ENCODE measurements at places on chromosomes 7 and 10. TPM values are rescaled to one million over a fixed set of nuclear protein-coding genes. Genes with fewer than 3 reads are reported as not detected.

- no peak overlapping the region for H3K4me3 ChIP-seq
- H3K27me3 ChIP-seq = no peaks in the 10 kb centered on the region
- DNase-seq = no peak
- no peaks in the 10 kb centered on the region for H3K36me3 ChIP-seq
- no peaks in the 10 kb centered on the region for H3K4me1 ChIP-seq
These were observed 239.2 kb upstream of the ZMIZ1 start for GRCh38 chr10:78829565-78829964.

LSM5 gene
- total RNA-seq = 20.5 TPM

NAT16 gene
- not detected for total RNA-seq

ACADSB gene
- 1.8 TPM for total RNA-seq

OIT3 gene
- total RNA-seq = not detected

NRG3 gene
- 1.6 TPM for total RNA-seq

DNA sequence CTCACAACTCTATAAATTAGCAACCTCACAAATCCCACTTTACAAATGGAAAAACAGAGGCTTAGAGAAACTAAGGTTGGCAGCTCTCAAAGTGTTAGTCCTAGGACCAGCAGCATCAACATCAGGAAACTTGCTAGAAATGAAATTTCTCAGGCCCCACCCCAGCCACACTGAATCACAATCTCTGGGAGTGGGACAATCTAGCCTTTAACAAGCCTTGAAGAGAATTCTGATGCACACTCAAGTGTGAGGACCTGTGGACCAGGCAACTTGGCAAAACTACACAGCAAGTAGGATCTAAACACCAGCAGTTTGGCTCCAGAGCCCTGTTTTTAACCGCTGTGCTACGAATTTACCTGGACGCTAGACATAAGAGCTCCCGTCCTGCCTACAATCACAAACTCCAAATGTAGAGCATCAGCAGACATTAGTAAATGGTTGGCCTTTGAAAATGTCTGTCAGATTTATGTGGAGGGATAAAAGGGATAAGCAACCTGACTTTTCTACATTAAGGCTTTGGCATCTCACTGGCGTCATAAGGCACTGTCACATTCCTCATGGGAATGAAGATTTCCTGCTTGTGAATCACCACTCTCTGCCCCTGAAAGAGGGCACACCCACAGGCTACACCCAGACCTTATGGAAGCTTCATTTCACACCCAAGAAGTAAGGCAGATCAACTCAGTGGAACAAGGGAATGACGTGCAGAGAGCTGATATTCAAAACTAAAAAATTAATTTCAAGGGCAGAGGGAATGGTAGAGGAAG lies 34.5 kb downstream of the PPP1R3C start:
- peaks cover 18% of the 10 kb centered on the region for H3K4me1 ChIP-seq
- H3K27me3 ChIP-seq = no peaks in the 10 kb centered on the region
- H3K27ac ChIP-seq = peak overlapping the region; percentile 97
- no peak overlapping the region for H3K4me3 ChIP-seq
- no peak for DNase-seq

SLC13A1 gene
- not detected for total RNA-seq

GATA3 gene
- total RNA-seq = not detected

EPHA1 gene
- total RNA-seq = not detected

HERC4 gene
- total RNA-seq = 15.0 TPM

Measured in ascending aorta (tissue), 2 donors.